ENCODE measurements at places on chromosomes 1 and 21.

GRCh38 chr1:243396424-243396823, 140.6 kb downstream of the SDCCAG8 start:
- no peak for DNase-seq

GRCh38 chr21:42467140-42467983, 28.7 kb downstream of the RSPH1 start:
- no peak for DNase-seq

GRCh38 chr21:38257667-38258066, 876 bp downstream of the KCNJ15 start:
- no peak for DNase-seq

DNA sequence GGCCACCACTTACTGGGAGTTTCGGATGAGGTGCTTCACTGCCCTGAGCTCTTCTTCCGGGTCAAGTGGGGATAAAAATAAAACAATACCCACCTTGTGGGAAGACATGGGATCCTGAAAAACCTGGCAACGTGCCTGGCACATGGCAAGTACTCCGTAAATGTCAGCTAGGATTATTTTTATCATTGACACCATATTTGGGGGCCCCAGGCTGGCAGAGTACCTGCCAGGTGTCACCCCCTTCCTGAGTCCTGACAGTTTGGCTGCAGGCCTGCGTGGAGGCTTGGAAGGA, 9.2 kb upstream of the EPHA2 start:
- DNase-seq = no peak

- DNase-seq = no peak
Measured at GRCh38 chr1:94698356-94698755, 121.8 kb upstream of the SLC44A3 start.

- DNase-seq = no peak
Measured at GRCh38 chr21:39675993-39676661, 63.4 kb downstream of the B3GALT5 start.

DNA sequence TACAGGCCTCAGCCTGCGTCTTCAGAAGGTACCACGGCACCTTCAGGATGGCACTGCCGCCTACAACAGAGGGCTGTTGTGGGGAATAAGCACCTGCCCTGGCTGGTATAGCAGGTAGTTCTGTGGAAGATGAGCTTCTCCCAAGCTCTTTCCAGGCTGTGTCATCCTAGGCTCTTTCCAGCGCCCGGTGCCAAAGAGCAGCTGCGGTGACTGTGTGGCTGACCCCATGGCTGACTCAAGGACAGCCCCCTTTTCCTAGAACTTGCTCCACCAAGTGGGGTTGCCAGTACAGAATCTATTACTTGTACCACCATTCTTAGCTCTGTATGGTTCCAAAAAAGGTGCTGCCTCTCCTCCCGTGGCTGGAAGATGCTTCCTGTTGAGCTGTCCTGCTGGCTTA, 21.9 kb upstream of the EVA1B start:
- no peak for DNase-seq

DNA sequence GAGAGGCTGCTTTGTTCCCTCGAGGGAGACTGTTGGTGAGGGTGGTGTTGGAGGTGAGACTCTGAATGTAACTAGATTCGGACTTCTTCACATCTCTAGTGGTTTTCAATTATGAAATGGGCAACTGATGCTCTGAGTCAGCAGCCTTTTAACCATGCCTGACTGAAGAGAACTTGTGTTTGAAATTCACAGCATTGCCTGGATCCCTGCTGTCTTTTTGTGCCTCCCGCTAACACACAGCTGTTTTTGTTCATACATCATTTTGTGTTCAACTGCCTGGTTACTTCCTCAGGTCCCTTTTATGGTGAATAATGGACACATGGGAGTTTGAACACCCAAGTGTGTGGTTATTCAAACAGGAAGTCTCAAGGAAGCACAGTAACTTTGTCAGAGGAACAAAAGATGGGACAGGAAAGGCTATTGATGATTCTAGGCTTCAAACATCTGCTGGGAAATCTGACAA, 16.8 kb downstream of the LAMC1 start:
- DNase-seq = no peak

DNA sequence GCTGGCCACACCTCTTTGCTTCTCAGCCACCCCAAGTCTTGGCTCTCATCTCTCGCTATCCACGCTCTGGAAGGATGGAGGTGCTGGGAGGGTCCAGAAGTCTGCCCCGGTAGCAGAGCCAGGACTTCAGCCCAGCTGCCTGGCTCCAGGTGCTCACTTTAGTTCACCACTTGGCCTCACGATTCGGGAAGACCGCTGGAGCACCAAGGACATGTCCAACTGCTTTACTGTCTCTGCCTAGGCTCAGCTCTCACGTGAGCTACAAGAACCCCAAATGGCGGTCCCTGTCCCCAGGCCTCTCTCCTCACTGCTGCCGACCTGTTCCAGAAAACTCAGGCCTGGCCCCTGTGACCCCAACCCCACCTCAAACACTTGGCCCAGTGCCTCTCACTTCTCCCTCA, 3.4 kb downstream of the TRIM11 start:
- no peak for DNase-seq

- DNase-seq = no peak
Measured at GRCh38 chr1:240190881-240191401, 99.3 kb downstream of the FMN2 start.

- DNase-seq = no peak
Measured at GRCh38 chr1:240956020-240956419, 344.1 kb upstream of the GREM2 start.

- no peak for DNase-seq
Measured at GRCh38 chr1:201659572-201659971, 120.6 kb downstream of the NAV1 start.

Data from CD4-positive, alpha-beta T cell treated with Interleukin-6 at 100 ng/mL for 8 hours (primary cell).